ENCODE measurements at places on chromosomes 3 and 15.

GRCh38 chr3:184752361-184752760 is 40.5 kb upstream of the MAGEF1 start:
- no peak for DNase-seq

GRCh38 chr15:78112551-78112950 is 18.7 kb downstream of the CIB2 start:
- DNase-seq = no peak

GRCh38 chr3:105356988-105357387 is 9.7 kb upstream of the ALCAM start:
- DNase-seq = no peak

- DNase-seq = peak; percentile 12
Observed at GRCh38 chr3:10322352-10322710, 1.4 kb upstream of the SEC13 start.

DNA sequence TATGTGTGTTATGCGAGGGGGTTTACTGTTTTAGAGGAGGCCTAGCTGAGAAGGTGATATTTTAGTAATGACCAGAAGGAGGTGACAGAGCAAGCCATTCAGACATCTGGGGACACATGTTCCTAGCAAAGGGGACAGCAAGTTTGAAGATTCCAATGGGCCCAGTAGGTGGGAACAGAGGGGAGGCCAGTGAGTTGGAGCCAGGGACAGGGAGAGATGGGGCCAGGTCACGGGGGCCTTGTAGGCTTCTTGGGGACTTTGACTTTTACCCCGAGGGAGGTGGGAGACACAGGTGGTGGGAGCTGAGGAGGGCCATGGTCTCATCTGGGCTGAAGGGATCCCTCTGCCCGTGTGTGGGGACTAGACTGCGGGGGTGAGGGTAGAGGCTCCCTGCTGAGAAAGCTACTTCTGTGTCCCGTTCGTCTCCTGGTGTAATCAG is 72.5 kb downstream of the MGLL start:
- no peak for DNase-seq

- no peak for DNase-seq
Observed at GRCh38 chr3:132405609-132406299, 11.5 kb upstream of the DNAJC13 start.

- DNase-seq = no peak
Observed at GRCh38 chr15:59005579-59005978, 18.1 kb downstream of the RNF111 start.

- DNase-seq = no peak
Observed at GRCh38 chr3:87468235-87468634, 191.9 kb upstream of the POU1F1 start.

- DNase-seq = no peak
Observed at GRCh38 chr15:77327168-77327567, 92.7 kb downstream of the PEAK1 start.

GRCh38 chr3:190595179-190595795 is 81.4 kb downstream of the IL1RAP start:
- DNase-seq = no peak

DNA sequence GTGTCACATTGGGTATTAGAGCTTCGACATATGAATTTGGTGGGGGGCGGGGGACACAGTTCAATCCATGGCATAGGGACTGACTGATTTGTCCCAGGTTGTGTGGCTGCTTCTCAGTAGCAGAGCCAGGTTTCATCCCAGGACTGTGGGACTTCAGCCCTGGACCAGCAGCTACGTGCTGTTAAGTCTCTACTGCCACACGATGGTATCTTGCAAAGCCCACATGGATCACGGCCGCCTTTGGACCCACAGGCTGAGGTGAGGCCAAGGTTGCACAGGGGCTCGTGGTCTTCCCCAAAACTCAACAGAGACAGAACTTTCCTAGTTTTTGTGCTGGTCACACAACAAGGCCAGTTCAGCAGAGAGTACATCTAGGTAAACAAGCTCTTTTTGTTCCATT is 97.4 kb downstream of the LRRK1 start:
- no peak for DNase-seq

Data from NCI-H446 (cell line).